Ovary (tissue), 10 donors: ENCODE measurements at places on chromosomes 6 and 20. TPM values are rescaled to one million over a fixed set of nuclear protein-coding genes. Genes with fewer than 3 reads are reported as not detected.

GRCh38 chr6:158416883-158417759 lies 104.9 kb downstream of the TULP4 start:
- peaks cover 2% of the 10 kb centered on the region for H3K27me3 ChIP-seq
- DNase-seq = no peak
- H3K4me3 ChIP-seq = no peak overlapping the region
- H3K4me1 ChIP-seq = no peaks in the 10 kb centered on the region
- no peak overlapping the region for H3K27ac ChIP-seq

- H3K27me3 ChIP-seq = no peaks in the 10 kb centered on the region
- no peak overlapping the region for H3K4me3 ChIP-seq
- no peak overlapping the region for H3K27ac ChIP-seq
Observed at GRCh38 chr20:45949542-45950329, 15.3 kb downstream of the PCIF1 start.

GRCh38 chr6:104860221-104860620 lies 502 bp upstream of the HACE1 start:
- no peak for DNase-seq
- peak overlapping the region; percentile 89 for H3K4me3 ChIP-seq
- no peaks in the 10 kb centered on the region for H3K27me3 ChIP-seq

TAGAP gene
- 1.4 TPM for total RNA-seq

DNA sequence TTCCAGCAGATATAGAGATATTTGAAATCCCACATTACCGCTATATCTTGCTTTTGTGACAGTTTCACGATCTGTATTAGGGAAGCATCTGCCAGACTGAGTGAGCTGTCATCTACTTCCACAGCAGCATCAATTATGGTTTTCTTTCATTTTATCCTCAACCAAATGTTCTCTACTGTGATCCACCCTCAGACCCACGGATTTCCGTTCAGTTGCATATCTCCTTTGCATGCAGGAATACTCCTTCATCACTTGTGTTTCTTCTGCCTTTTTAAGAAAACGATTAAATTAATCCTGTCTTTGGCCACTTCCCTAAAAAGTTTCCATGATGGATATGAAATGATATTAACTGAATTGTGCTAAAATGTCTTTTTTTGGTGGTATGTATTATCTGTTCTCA lies 262.1 kb upstream of the ADGRB3 start:
- no peaks in the 10 kb centered on the region for H3K36me3 ChIP-seq
- H3K4me3 ChIP-seq = no peak overlapping the region
- no peaks in the 10 kb centered on the region for H3K27me3 ChIP-seq
- no peaks in the 10 kb centered on the region for H3K4me1 ChIP-seq
- no peak overlapping the region for H3K27ac ChIP-seq
